ENCODE measurements at places on chromosomes 2 and 18.
A peak's percentile ranks its signal among the peaks of the same experiment; 100 is the strongest.

- DNase-seq, result no peak
These were observed 157.9 kb downstream of the ANKRD44 start for GRCh38 chr2:197152451-197153228.

- DNase-seq, result peak; percentile 29
These were observed 107.6 kb upstream of the MAP3K20 start for GRCh38 chr2:172968061-172968469.

DNA sequence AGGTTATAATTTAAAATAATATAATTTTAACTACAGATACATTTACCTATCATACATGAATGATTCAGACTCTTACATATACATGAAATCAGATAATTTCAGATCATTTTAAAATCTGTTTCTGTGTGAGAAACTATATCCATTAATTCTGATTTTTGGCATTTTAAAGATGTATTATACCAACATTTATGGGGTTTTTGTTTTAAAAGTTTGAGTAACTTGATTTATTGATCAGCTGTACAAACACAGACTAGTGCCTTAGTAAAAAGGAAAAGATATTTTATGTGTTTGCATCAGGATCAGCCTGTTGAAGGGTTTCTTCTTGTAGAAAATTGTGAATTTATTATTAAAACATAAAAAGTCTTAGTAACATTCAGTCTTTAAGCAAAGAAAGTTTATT, 59.9 kb downstream of the KIAA1328 start:
- no peak for DNase-seq

GRCh38 chr2:49931241-49931640, 776.9 kb upstream of the FSHR start:
- no peak for DNase-seq

- no peak for DNase-seq
These were observed 491.8 kb downstream of the CDH2 start for GRCh38 chr18:27685091-27685490.

GRCh38 chr18:79868811-79869541, 71.2 kb downstream of the KCNG2 start:
- no peak for DNase-seq

- no peak for DNase-seq
These were observed 1.5 kb downstream of the KCNK3 start for GRCh38 chr2:26694001-26694400.

GRCh38 chr2:129870685-129871241, 108.7 kb upstream of the RAB6C start:
- no peak for DNase-seq

- DNase-seq, result no peak
These were observed at the start of gene CDKL4 for GRCh38 chr2:39243469-39244123. Gene CDKL4, minus strand, starts transcription at chr2:39243970.

- no peak for DNase-seq
These were observed 1.3 kb downstream of the LRRTM4 start for GRCh38 chr2:77520641-77521547.

DNA sequence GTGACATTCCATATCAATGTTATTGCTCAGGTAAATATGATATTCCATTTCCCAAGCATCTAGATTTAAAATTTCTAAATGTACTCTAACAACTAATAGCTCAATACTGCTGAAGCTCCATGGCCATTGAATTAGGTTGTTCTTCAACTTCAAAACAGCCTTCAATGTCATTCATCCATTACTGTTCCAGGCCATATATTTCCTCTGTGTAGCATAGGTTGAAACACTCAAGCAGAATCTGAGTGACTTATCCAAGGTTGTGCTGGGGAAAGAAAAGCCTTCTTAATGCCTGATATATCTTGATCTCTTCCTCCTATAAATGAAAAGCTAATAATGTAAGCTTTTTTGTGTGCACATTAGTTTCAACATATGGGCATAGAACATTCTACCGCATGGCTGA, 142.1 kb upstream of the ARL4C start:
- DNase-seq, result no peak

DNA sequence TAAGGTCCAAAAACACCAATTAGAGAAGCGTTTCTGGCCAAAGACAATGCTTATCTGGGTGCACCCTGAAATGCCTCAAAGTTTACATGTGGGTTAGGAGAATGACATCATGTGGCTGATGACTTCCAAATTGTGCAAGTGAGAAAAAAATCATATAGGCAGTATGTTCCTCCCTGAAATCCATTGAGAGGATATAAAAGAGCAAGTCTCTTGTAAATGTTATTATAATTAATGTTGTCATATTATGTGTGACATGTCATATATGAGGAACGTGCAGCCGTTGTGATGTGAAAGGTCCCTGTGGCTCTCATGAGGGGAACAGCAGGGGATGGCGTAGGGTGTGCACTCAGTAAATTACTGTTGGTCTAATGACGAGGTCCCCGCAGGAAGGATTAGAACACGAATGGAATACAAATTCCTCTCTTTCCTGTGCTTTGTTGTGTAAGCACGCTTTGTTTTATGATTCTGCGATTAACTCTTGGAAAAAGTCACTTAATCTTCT, 290.8 kb downstream of the PRKCE start:
- DNase-seq, result no peak

DNA sequence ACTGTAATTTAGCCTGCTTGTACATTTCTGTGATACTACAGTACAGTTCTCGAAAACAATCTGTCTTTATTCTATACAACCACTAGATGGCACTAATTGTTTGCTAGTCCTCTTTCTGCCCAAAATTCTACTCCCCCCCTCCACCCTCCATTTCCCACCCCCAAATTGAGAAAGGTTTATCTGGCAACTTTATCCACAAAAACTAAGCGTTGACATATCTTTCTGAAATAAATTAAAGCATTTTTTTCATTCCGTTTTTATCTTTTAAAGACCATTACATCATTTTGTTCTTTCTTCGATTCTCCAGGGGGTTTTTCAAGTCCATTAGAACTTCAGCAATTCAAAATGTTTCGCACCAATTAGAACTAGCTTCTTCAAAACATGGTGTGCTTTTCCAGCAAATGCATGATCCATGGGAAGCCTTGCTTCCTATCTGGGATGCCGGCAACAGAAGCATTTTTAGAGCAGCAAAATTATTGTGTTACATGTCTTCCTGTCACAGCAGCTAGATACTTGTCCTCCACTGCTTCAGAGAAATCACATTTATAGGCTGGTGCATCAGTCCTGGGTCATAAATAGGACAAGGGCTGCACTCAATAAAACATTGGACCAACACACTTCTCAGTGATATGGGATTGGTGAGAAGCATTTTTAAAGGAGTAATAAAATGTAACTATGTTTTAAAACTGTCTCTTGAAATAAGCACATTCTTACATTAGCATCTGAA, 241.3 kb downstream of the PAX3 start:
- DNase-seq, result no peak

DNA sequence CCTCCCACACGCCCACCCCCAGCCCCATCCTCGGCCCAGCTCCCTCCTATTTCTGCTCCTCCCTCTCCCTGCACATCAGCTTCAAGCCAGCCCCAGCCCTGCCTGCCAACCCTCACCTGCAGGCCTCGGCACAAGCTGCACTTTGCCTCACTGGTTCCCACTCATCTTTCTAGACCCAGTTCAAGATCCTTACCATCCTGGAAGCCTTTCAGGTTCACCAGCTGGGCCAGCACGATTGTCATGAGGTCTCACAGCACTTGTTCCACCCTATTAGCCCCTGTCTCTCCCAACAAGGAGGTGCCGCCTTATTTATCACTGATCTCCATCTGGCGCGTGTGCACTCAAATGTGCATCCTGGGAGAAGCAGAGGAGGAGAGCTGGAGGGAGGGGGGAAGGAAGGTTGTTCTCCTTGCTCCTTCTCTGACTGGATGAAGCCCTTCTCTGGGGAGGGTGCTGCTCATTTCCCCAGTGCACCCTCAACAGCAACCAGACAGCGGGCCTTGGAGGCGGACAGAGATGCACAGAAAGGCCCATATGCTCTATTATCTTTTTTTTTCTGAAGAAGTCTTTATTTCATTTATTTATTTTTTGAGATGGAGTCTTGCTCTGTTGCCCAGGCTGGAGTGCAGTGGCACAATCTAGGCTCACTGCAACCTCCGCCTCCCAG, 15.5 kb upstream of the BIN1 start:
- DNase-seq, result no peak

DNA sequence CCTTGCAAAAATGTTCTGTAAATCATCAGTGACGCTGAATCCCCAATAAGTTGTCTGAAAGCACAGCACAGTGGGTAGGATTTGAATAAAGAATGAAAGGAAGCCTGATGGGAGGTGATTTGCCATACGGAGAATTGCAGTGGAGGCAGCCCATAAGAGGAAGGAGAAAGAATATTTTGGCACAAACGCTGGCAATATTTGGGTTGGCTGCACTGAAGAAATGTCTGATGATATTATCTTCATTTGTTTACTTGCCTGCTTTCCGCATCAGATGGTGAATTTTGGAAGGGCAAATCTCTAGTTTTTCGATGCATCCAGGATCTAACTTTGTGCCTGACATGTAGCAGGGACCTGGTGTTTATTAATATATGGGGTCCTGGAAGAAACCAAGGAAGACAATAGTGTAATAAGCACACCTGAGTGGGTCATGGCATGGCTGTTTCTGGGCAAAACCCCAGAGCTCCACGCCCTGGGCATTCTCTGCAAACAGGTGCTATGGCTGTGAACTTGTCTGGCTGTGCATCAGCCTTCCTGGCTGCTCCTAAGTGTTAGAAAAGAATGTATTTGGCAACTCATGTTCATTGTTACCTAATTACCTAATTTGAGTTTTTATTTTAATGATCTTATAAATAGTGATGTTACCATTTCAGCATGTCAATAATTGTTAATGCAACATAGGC, 5.9 kb downstream of the GALR1 start:
- no peak for DNase-seq

All from pancreas (tissue), 10 donors.